ENCODE measurements at places on chromosomes 5 and 9.

GRCh38 chr9:137437691-137438590 lies 3.2 kb downstream of the ENTPD8 start:
- DNase-seq, result no peak

DNA sequence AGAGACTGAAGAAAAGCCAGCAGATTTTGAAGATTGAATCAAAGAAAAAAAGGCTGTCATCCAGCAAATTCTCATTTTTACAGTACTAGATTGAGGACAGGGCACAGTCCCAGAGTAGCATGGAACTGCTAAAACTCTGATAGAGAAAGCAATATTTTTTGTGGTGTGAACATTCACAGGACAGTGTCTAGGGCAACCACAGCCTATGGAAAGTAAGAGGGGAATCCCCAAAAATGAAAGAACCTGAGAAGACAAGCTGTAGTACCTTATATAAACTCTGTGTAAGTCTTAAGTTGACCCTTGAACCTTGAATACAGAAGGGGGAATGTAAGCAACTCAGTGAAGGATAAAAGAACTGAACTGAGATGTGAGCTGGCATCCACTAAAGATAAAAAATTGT lies 540.3 kb downstream of the HINT1 start:
- no peak for DNase-seq

- peak; percentile 8 for DNase-seq
Measured at GRCh38 chr9:99491408-99492158, 269.5 kb downstream of the SEC61B start.

- DNase-seq, result no peak
Measured at GRCh38 chr9:36935332-36935731, 98.7 kb downstream of the PAX5 start.

- DNase-seq, result no peak
Measured at GRCh38 chr5:121424976-121425375, 426.7 kb upstream of the FTMT start.

DNA sequence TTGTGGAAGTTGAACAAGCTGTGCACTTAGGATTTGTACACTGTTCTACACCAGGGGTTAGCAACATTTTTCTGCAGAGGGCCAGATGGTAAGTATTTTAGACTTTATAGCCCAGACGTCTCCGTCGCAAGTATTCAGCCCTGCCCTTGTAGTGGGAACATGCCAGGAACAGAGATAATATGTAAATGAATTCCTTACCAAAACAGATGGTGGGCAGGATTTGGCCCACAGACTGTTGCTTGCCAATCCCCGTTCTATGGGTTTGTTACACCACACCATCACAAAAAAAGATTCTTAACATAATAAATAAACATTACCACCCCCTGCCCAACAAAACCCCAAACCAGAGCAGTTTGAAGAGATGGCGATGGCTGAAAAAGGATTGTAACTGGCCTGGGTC lies 74.3 kb downstream of the AMBP start:
- peak; percentile 25 for DNase-seq

- peak; percentile 76 for DNase-seq
Measured at GRCh38 chr5:110054240-110054639, 364.5 kb downstream of the MAN2A1 start.

GRCh38 chr9:38386319-38386895 lies 6.1 kb upstream of the ALDH1B1 start:
- no peak for DNase-seq

- DNase-seq, result peak; percentile 30
Measured at GRCh38 chr5:141742866-141743851, 61.1 kb upstream of the ARAP3 start.

GRCh38 chr9:125878164-125878631 lies 131.0 kb downstream of the PBX3 start:
- no peak for DNase-seq

DNA sequence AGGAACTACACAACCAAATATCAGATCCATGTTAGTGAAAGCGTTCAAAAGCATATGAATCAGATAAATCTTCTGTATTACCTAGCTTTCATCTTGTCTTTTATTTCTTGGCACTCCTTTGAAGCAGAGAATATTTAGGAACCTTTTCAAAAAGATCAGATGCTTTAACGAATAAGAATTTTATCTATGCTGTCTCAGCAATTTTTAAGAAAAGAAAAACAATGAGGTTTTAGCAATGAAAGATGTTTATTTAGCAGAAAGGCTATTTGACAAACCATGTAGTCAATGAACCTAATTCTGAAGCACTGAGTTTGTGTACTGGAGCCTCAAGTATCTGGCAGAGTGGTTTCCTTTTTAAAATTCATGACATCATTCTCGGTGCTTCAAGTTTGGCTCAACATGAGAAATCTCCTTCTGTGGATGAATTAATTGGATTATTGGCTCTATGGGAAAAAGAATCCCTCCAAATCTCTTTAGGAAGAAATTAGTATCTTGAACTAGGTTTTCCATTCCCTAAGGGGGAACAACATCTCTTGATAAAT lies 534.7 kb downstream of the CAAP1 start:
- no peak for DNase-seq

- DNase-seq, result no peak
Measured at GRCh38 chr9:121345070-121345469, 25.0 kb downstream of the STOM start.

DNA sequence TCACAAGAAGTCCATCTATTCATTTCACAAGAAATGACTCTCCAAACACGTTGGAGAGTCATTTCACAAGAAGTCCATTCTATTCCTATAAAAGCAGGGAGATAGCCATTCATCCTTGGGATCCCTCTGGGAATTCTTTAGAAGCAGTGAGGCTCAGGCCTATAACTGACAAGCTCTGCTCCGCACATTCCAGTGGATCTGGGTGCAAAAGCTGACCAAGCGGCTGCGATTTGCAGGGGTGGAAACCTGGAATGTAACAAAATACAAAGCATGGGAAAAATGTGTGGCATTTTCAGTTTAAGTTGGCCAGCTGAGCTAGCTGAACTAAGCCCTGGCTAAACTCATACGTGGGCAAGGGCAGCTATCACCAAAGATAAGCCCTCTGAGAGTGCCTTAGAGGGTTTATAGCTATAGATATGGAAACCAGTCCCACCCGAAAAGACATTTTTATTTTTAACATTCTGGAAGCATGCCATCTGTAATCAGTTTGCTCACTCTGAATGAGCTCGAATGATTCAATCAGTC lies 8.7 kb downstream of the TAS2R1 start:
- no peak for DNase-seq

DNA sequence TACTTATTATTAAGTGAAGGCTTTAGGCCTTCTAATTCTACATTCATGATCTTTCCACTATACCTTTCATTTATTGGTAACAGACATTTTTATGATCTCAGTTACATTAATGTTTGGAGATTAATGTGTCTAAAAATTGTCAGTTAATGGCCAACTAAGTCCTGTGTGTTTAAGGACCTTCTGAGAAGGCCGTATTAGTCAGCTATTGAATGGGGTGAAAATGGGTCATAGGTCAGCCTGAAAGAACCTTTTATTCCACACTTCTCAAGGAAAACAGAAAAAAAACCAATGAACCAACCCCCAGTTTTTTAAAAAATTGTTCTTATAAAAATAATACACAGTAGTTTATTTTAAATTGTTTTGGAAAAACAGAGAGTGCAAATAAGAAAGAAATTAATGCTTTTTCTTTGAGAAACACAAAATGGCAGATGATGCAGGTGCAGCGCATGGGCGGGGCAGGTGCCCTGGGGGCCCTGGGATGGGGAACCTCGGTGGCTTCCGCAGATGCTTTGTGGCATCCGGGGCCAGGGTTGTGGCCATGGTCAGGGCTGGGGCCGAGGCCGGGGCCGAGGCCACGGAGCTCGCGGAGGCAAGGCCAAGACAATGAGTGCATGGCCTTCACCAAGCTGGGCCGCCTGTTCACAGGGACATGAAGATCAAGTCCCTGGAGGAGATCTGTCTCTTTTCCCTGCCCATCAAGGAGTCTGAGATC lies 141.9 kb downstream of the SPATA31D1 start:
- DNase-seq, result no peak

GRCh38 chr5:126056851-126057622 lies 366.2 kb upstream of the GRAMD2B start:
- no peak for DNase-seq

DNA sequence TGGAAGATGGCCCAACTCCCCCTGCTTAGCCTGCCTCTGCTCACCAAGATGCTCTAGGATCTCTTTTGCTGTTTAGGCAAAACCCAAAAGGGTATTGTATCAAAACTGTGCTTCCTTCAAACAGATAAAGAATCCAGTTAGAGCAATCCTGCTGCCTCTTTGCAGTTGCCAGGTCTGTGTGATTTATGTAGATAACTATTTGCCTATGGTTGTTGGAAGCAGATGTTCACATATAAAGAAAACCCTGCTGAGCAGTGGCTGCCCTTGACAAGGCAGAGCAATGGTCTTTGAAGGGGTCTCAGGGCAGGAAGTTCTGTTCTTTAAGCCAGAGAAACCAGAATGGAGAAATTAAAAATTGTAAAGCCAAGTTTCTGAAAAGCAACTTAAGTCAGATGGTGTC lies 68.6 kb downstream of the LRRC70 start:
- no peak for DNase-seq

GRCh38 chr9:93186215-93186945 lies 2.4 kb downstream of the WNK2 start:
- DNase-seq, result no peak

- no peak for DNase-seq
Measured at GRCh38 chr5:60688980-60689379, 11.0 kb downstream of the DEPDC1B start.

- peak; percentile 72 for DNase-seq
Measured at GRCh38 chr5:78905084-78905938, 79.8 kb downstream of the ARSB start.

DNA sequence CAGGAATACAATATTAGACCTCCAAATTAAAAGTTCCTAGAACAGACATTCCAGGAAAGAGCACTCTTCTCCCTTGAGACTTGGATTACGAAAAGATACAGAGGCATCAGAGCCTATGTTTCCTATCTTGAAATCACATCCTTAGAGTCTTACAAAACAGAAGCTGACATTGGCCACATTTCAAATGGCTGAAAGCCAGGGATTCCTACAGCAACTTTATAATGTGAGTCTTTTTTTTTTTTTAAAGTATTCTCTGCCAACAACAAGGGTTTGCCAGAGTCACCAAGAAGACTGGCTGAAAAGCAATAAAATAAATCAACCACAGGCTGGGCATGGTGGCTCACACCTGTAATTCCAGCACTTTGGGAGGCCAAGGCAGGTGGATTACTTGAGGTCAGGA lies 63.1 kb downstream of the TRPM6 start:
- no peak for DNase-seq

GRCh38 chr9:117704024-117704575 lies at the start of gene TLR4:
Gene TLR4, plus strand, starts transcription at chr9:117704403. Its CDS starts 70 bp downstream, at chr9:117704473.
- DNase-seq, result peak; percentile 69

DNA sequence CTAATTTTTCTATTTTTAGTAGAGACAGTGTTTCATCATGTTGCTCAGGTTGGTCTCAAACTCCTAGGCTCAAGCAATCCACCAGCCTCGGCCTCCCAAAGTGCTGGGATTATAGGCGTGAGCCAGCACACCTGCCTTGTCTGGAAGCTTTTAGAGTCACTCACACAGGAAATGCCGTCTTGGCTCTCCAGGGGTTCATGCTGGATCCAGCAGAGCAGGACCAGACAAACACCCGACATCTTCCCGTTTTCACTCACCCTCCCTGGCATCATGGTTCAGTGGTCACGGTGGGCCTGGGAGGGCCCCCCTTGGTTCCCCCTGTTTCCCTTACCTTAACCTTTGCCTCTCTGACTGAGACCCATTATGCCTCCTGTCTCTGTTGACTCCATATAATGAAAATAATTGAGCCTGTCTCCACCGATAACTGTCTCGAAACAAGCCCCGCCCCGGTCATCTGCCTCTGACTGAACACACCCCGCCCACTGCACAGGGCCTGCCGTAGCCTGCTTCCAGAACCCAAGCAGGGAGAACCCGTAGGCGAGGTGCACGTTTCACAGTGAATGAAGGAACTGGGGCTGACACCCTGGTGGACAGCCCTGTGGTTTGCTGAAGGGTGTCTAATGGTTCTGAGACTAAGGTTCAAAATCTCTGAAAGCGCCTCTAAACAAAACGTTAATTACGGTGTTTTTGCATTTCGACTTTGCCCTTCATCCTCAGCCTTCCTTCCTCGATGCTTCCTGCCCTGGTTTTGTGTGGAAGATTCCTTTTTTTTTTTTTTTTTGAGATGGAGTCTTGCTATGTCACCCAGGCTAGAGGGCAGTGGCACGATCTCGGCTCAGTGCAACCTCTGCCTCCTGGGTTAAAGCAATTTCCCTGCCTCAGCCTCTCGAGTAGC lies 39.7 kb upstream of the SPRY4 start:
- no peak for DNase-seq

GRCh38 chr5:132110195-132110594 lies 36.6 kb downstream of the CSF2 start:
- DNase-seq, result no peak

- no peak for DNase-seq
Measured at GRCh38 chr5:72093824-72094223, 13.5 kb upstream of the MAP1B start.

DNA sequence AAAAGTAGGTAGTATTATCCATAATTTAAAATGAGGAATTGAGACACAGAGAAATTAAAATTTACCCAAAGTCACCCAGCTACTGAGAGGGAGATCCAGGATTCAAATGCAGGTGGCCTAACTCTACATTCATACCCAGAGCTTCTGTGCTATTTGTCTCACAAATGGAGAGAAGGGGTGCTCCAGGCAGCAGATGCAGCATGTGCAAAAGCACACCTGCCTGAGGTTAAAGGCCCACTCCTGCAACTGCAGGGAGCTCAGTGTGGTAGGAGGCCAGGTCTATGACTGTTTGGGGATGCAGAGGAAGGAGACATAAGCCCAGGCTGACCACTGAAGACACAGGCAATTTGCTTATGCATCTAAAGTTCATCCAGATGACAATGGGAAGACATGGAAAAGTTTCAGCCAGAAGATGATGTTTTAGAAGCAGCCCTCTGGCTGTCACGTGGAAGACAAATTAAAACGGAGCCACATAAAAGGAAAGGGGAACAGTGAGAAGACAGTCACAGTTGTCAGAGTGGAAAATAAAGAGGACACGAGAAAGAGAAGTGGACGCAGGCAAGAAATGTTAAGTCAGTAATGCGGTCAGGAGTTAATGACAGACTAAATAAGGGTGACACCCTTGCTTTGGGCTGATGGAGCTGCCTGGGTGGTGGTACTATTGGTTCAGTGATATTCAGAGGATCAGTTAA lies 214.7 kb downstream of the EBF1 start:
- DNase-seq, result no peak

DNA sequence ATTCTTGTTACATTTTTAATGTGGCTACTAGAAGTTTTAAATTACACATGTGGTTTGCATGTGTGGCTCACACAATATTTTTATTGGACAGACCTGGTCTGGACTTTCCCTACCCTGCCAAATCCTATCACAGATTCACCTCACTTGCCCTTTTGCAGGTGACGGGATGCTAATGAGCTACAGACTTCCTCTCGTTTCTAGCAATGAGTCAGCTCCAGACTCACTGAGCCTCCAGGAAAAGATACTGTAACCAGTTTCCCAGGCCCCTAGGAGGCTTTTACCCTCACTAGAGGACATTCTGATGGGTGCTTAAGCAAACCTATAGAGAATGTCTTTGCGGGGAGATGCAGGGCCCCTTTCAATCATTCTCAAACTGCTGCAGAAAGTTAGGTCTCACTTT lies 135.4 kb downstream of the WDR41 start:
- no peak for DNase-seq

Data from Kasumi-1 (cell line).